ENCODE measurements at places on chromosomes 5 and 9. TPM values are rescaled to one million over a fixed set of nuclear protein-coding genes. Genes with fewer than 3 reads are reported as not detected.
A peak's percentile ranks its signal among the peaks of the same experiment; 100 is the strongest.

- H3K27me3 ChIP-seq = no peaks in the 10 kb centered on the region
- H3K36me3 ChIP-seq = no peaks in the 10 kb centered on the region
- no peak for DNase-seq
- peak overlapping the region; percentile 71 for H3K27ac ChIP-seq
- no peak overlapping the region for H3K4me3 ChIP-seq
Observed at GRCh38 chr9:130197888-130198287, 25.7 kb downstream of the NCS1 start.

- H3K4me1 ChIP-seq = no peaks in the 10 kb centered on the region
- DNase-seq = no peak
- H3K36me3 ChIP-seq = no peaks in the 10 kb centered on the region
- H3K4me3 ChIP-seq = no peak overlapping the region
- H3K27me3 ChIP-seq = no peaks in the 10 kb centered on the region
Observed at GRCh38 chr9:73073337-73074175, 78.1 kb upstream of the ANXA1 start.

DNA sequence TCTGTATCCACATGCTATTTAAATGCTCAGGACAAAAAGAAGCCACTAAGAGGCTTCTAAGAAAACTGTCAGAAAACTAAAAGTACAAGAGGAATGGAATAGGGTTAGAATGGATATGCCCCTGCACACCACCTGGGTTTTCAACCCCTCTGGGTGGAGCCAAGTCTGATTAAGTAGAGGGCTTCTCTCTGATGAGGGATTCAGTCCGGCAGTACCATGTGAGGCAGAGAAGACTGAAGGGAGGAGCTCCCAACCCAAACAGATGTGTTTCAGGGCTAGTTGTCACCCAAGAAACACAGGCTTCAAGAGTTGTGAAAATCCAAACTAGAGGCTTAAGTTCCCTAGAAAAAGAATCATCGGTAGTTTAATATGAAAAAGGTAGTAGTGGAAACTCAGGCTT is 12.5 kb downstream of the NREP start:
- no peaks in the 10 kb centered on the region for H3K36me3 ChIP-seq
- no peak overlapping the region for H3K27ac ChIP-seq
- no peak for DNase-seq
- H3K4me1 ChIP-seq = peaks cover 7% of the 10 kb centered on the region

The ADGRD2 gene
- total RNA-seq = not detected

DNA sequence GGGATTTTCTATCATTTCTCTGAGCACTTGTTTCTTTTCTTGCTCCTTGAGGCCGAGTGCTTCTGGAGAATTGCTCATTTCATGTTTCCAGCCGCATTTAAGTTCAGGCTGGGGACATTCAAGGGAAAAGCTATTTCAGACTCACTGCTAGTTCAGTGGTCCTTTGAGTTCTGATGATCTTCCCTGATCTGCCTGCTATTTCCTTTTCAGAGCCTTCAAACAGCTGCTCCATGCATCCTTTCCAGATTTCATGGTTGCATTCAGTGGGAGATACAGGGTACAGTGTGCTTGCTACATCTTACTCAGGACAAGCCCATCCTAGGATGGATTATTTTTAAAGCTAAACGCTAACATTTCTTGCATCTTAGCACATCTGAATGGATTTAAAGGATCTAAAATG is 14.7 kb downstream of the NDUFS4 start:
- no peaks in the 10 kb centered on the region for H3K27me3 ChIP-seq
- peaks cover 8% of the 10 kb centered on the region for H3K4me1 ChIP-seq
- H3K4me3 ChIP-seq = no peak overlapping the region
- H3K36me3 ChIP-seq = no peaks in the 10 kb centered on the region
- no peak overlapping the region for H3K27ac ChIP-seq

The C7 gene
- total RNA-seq = 179 TPM

The GARIN3 gene
- not detected for total RNA-seq

- H3K27ac ChIP-seq = no peak overlapping the region
- DNase-seq = no peak
- H3K4me1 ChIP-seq = no peaks in the 10 kb centered on the region
- no peak overlapping the region for H3K4me3 ChIP-seq
- H3K36me3 ChIP-seq = peaks cover 26% of the 10 kb centered on the region
Observed at GRCh38 chr9:121082075-121082474, 7.3 kb downstream of the CNTRL start.

GRCh38 chr5:158537366-158537765 is 562.4 kb downstream of the EBF1 start:
- DNase-seq = no peak
- no peak overlapping the region for H3K4me3 ChIP-seq
- no peaks in the 10 kb centered on the region for H3K36me3 ChIP-seq
- no peaks in the 10 kb centered on the region for H3K4me1 ChIP-seq

DNA sequence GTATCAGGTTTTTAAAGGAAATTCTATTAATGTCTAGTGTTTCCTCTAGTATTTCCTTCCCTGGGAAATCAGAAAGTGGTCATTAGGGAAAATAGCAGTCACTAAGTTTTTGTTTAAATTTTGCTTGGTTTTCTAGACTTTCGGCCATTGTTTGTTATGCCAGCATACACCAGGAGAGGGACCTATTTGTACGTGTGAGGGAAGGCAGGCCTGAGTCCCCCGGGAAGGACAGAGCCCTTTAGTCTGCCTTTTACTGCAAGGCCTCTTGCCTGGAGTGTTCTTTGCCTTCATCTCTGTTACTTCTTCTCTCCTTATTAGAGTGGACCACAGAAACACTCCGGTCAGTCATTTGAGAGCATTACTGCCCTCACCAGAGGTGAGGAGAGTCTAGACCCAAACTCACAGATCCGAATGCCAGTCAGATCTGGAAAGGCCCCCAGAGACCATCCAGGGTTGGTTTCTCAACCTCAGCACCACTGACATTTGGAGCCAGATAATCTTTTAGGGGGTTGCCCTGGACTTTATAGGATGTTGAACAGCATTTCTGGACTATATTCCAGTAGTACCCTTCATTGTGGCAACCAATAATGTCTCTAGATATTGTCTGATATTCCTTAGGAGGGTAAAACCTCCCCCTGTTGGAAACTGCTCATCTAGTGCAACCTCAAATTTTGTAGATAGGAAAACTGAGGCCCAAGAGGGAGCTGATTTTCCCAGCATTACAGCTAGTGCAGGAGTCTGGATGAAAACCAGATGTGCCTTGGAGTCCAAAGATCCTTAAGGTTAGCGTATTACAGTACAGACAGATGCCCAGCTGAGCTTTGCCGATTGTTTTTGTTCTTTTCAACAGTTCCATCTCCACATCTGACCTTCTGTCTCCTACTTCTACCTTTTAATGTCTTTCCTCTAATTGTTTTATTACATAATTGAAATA is 93.0 kb upstream of the NIPAL4 start:
- H3K36me3 ChIP-seq = no peaks in the 10 kb centered on the region
- peak overlapping the region; percentile 28 for H3K27ac ChIP-seq
- no peak overlapping the region for H3K4me3 ChIP-seq
- no peaks in the 10 kb centered on the region for H3K27me3 ChIP-seq
- DNase-seq = peak; percentile 72
- peaks cover 3% of the 10 kb centered on the region for H3K4me1 ChIP-seq

DNA sequence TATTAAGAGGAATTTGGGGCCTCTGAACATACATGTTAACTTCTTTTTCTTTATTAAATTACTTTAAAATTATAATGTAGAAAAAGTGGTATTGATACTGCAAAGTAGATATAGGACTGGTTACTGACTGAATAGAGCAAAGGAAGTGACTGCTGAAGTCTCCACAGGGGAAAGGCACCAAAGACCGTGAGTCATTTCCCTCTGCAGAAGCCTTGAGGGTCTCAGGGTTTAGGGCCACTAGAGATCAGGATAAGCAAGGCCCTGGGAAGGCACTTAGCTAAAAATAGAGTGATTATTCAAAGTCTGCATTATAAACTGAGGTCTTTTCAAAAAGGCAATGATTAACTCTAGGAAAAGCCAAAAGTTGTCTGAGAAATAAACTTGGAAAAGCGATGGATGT is 44.7 kb upstream of the ITGA1 start:
- DNase-seq = no peak
- H3K4me3 ChIP-seq = no peak overlapping the region
- H3K27ac ChIP-seq = peak overlapping the region; percentile 64
- H3K36me3 ChIP-seq = no peaks in the 10 kb centered on the region
- H3K27me3 ChIP-seq = no peaks in the 10 kb centered on the region

DNA sequence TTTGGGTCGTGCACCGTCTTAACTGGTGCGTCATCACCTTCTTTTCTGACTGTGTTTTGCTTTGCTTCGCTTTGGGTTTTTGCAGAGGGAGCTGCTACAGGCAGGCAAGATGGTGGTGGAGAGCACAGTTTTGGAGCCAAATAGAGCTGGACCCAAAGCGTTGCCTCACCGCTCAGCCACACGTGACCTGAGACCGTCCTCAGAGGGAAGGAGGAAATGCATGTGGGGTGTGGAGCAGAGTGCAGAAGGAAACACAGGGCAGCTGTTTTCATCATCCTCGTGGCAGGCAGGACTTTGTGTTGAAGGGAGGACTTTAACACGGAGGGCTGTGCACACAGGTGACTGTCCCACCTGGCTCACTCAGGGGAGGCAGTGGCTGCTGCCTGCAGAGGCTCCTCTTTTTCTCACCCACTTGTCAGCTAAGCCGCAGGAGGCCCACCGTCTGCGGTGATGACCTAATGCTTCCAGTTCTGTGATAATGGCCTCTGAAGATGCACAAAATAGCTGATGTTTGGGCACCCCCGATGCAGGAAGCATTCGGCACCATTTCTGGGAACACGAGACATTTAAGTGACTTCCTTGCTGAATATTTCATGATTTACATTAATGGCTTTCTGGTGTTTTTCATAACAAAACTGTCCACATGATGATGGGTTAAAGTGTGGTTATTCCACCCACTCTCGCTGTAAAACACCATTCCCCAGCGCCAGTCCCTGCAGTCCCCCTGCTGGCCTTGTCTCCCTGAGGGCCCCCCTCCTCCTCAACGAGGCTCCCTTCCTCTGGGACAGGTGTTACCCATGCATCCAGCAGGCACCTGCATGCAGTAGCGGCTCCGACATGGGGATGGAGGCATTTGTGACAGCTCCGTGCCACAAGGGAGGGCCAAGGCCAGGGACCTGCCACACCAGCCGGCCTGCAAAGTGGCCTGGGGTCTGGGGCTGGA is 12.4 kb upstream of the UBAC1 start:
- no peaks in the 10 kb centered on the region for H3K27me3 ChIP-seq
- no peaks in the 10 kb centered on the region for H3K4me1 ChIP-seq
- no peak overlapping the region for H3K4me3 ChIP-seq
- no peaks in the 10 kb centered on the region for H3K36me3 ChIP-seq
- no peak overlapping the region for H3K27ac ChIP-seq

DNA sequence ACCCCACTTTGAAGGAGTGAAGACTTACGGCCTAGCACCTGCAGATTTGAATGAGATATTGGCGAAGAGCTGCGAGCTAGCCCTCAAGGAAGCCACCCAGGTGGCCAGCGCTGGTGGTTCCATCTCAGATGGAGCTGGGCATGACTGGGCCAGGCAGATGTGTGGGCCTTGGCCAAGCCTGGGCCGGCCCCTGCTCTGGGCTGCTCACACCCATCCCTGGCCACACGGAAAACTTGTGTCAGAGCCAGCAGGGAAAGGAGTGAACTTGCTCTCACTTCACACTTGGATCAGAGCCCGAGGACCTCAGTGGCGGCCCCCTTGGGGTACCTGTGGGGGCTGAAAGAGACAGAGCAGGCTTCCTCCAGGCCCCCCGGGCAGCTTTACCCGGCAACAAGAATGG is 44.2 kb downstream of the ROPN1L start:
- H3K27ac ChIP-seq = peak overlapping the region; percentile 24
- H3K4me3 ChIP-seq = no peak overlapping the region
- DNase-seq = no peak
- H3K4me1 ChIP-seq = no peaks in the 10 kb centered on the region

- peaks cover 14% of the 10 kb centered on the region for H3K36me3 ChIP-seq
- DNase-seq = no peak
- no peak overlapping the region for H3K27ac ChIP-seq
- H3K4me1 ChIP-seq = no peaks in the 10 kb centered on the region
Observed at GRCh38 chr5:1064383-1065142, 47.3 kb downstream of the SLC12A7 start.

DNA sequence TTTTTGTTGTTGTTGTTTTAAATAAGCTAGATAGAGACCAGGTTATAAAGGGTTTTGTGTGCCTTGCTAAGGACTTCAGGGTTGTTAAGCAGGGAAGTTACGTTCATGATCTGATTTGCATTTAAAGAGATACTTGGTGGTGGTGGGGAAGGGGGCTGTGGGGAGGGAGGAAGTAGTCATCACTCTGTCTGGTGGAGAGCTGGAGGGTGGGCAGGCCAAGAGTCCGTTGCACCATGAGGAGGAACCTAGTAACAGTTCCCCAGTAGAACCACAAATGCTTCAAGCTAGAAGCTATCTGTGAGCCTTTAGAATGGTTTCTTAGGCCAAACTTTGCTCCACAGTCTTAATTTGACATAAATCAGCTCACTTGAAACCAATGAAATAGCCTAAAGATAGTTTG is 18.7 kb upstream of the ROPN1L start:
- H3K4me3 ChIP-seq = no peak overlapping the region
- peaks cover 82% of the 10 kb centered on the region for H3K36me3 ChIP-seq
- no peaks in the 10 kb centered on the region for H3K4me1 ChIP-seq
- no peak for DNase-seq
- no peaks in the 10 kb centered on the region for H3K27me3 ChIP-seq

GRCh38 chr9:8924562-8924961 is 1125.0 kb upstream of the DMAC1 start:
- H3K27me3 ChIP-seq = no peaks in the 10 kb centered on the region
- H3K4me1 ChIP-seq = no peaks in the 10 kb centered on the region
- H3K36me3 ChIP-seq = no peaks in the 10 kb centered on the region
- no peak overlapping the region for H3K27ac ChIP-seq
- H3K4me3 ChIP-seq = no peak overlapping the region
- no peak for DNase-seq

The SPINK6 gene
- not detected for total RNA-seq

The CRAT gene
- 110 TPM for total RNA-seq

The WDR38 gene
- not detected for total RNA-seq

- H3K27ac ChIP-seq = no peak overlapping the region
- no peaks in the 10 kb centered on the region for H3K27me3 ChIP-seq
- no peaks in the 10 kb centered on the region for H3K4me1 ChIP-seq
- no peaks in the 10 kb centered on the region for H3K36me3 ChIP-seq
- no peak for DNase-seq
Observed at GRCh38 chr5:164358531-164359259, 853.3 kb downstream of the MAT2B start.

The PCDHGA6 gene
- 2.0 TPM for total RNA-seq

DNA sequence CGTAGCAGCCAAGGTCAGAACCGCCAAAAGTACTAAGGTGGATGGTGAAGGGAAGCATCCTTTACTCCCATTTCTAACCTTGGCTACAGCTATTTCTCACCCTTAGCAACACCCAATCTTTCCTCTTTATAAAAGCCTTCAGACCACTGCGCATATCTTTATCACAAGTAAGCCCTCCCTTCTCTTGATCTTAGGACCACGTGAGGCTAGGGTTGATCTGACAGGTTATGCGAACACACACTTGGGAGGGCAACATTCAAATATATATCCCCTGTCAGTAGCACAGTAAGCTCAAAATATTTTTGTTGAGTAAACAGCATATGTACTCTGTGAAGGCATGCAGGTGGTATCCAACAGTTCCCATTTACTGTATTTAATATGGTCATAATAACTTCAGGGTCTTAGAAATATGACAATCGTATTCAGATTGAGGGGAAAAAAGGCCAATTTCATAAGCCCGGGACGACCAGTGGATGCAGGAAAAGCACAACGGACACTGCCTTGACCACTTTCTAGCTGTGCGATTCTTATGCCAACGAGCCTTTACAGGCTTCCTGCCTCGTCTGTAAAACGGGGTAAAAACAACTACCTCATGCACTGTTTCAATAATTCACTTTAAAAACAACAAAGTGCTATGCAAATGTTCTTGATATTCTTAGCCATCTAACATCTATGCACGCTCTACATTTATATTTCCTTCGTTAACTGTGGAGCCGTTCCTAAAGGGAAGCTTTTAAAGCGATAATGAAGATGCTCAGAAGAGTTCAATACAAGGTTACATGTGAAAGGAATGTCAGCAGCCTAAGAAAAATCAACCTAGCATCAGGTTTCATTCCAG is 1.3 kb downstream of the ARSB start:
- H3K36me3 ChIP-seq = no peaks in the 10 kb centered on the region
- peak overlapping the region; percentile 96 for H3K27ac ChIP-seq
- no peaks in the 10 kb centered on the region for H3K4me1 ChIP-seq
- peak overlapping the region; percentile 95 for H3K4me3 ChIP-seq
